Activated T-cell treated with anti-CD3 and anti-CD28 coated beads for 48 hours (primary cell): ENCODE measurements at places on chromosomes 4 and X.

DNA sequence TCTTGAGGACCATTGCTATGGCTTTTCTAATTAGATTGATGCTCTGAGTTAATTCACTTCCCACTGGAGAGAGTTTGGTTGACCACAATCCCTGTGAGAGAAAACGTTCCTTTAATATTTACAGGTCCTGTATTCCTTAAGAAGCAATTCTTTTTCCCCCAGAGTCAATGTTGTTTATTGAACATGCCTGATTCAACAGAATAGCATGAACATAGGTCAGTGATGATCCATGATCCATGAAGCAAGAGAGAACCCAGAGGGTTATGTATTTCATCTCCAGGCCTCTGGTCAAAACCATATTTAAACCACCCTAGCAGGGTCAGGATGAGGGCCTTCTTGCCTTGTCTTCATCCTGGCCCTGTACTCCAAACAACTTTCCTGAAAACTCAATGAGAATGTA lies 39.4 kb upstream of the EFHC2 start:
- DNase-seq: no peak

DNA sequence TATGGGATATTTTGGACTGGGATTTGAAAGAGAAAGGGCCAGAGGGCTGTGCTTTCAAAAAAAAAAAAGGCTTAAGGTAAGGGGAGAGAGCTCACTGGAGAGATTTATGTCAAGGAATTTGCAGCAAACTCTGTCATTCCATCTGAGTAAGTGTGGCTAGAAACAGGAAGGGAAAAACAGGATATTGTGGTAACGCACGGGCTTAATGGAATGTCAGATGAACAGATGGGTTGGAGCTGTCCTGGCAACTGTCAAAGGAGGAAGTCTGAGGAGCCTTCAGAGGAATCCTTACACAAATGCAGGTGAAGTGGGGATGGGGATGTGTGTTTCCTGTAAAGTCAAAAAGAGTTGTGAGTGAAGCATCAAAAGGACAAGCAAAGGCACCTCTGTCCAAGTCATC lies 15.1 kb upstream of the NKX3-2 start:
- DNase-seq: no peak

- DNase-seq: no peak
These were observed 154.0 kb downstream of the BTC start for GRCh38 chr4:74640111-74640903.

GRCh38 chrX:9231491-9231890 lies 197.6 kb upstream of the FAM9B start:
- no peak for DNase-seq

DNA sequence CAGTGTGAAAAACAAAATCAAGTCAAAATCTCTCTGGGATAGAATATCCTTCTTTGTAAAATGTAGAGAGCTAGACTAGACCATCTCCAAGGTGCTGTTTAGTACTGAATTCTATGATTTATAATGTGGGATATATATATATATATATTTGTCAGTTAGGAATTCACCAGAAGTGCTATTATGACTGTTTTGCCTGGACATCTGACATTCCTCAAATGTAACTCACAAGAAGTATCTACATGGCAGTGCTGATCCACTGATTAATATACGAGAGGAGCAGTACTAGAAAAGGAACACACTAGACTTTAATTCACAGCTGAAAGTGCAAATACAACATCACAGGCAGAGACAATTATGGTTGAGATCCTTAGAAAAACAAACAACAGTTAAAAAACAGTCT lies 208.9 kb downstream of the GBA3 start:
- DNase-seq: no peak

DNA sequence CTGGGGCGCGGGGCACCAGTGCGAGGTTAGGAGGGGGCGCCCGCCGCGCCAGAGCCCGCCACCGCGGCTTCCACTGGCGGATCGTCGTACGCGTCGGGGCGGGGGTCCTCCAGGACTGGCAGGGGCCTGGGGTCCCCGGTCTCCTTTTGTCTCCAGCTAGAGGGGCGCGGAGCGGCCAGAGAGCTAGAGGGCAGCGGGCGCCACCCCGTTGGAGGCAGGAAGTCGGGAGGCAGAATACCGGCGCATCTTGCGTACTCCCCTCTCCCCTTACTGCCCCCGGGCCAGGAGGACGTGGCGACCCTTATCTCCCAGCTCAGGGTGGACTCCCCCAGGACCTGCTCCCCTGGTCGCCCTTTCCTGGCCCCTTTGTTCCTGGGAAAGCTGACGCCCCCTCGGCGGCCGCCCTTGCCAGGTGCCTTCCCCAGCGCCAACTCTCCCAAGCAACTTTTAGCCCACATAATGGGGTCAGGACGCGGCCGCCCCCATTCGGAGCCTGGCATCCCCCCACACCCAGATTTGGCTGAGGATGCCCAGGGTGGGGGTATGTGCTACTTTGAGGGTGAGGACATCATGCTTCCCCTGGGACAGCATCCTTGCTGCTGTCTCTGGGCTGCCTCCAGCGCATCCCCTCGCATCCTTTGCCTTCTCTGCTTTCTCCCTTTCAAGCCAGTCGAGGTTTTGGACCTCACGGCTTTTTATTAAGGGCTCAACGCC lies 933 bp downstream of the CNKSR2 start:
- DNase-seq: no peak

DNA sequence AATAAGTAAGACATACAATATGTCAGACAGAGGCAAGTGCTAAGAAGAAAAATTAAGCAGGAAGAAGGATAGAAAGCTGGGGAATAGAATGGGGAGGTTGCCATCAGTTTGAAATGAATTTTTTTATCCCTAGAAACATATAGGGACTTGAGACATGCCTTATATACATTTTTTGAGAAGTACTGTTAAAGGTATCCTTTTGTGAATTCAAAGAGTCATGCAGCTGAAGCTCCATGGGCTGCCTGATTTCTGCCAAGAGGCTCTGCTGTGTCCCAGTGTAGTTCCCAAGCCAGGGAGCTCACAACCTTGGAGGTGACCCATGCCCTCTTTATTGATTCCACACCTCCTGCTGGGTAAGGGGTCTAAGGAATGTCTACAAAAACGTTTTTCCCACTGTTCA lies 564.6 kb upstream of the DIPK2B start:
- DNase-seq: no peak

DNA sequence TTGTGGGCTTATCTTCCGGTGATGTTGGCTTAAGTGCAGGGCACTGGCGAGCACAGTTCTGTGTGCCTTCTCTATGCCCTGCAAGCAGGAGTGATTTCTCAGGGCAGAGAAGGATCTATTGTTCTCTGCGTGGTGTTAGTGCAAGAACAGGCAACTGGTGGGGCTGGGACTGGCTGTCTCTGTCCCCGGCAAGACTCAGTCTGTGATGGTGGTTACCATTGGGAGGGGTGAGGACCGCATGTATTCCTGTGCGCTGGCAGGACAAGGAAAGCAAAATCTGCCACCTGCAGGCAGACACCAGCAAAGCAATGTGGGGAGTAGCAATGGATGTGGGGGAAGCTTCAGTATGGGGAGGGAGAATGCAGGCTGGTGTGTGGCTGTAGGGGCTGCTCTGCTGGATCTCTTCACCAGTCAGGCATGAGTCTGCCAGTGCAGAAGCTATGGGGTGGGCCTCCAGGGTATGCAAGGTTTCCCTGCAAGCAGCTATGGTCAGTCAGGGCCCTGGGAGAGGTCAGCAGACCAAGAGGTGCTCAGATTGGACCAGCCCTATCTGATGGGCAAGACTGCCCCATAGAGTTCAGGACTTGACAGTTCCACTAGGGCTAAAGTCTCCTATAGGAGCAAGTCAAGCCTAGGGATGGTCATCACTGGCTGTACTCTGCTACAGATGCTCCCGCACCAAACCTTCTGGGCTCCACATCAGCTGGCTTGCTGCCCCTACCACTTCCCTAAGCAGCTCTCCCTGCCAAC lies 16.8 kb downstream of the PF4 start:
- no peak for DNase-seq
